NCI-H146 (cell line): ENCODE measurements at places on chromosomes 16 and 17.

DNA sequence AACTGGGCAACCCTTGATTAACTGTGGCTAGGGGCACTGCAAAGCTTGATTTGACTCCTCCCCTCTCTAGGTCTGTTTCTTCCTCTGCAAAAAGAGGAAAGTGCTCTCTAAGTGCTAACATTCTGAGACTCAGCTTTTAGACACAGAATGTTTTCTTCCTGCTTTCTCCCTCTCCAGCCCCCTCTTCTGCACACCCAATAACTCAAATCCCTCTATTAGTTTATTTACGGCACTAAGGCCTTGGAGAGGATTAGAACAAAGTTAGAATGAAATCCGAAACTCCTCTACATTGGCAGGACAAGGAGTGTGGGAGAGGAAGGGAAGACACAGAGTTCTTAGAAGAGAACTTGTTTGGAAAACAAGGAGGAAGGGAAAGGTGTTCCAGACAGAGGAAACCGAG is 3.3 kb upstream of the SBK1 start:
- DNase-seq = no peak

DNA sequence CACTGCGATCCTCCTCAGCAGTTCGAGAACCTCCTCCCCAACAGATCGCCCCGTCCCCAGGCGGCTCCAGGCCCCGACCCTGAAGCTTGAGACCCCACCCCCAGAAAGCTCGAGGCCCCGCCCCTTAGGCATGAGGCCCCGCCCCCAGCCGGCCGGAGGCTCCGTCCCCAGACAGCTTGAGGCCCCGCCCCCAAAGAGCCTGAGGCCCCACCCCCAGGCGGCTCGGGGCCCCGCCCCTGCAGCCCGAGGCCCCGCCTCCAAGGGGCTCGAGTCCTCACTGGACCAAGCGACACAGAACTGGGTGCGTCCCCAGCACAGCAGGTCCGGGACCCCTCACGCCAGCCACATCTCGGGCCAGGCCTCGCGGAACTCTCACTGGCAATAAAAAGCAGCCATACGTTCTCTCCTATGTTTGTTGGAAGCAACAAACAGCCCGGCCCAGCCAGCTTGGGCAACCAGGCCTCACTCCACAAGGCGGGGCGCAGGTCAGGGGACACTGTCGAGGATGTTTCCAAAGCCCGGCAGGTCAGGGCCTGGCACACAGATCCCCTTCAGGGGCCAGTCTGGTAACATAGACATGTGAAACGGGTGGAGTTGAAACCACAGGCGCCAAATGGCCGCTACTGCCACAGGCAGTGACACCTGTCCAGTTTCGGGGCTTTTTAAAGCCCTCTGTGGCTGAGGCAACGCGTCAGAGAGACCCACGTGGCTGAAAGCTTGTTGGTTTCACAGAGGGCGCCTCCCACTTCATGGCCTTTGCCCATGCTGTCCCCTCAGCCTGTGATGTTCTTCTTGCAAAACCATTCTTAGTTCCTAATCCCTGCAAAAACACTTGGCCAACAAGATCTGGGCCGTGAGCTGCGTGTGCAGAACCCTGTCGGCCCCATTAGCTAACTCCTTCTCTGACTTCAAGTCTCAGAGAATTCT is 224.2 kb downstream of the PARN start:
- DNase-seq = no peak

- DNase-seq = peak; percentile 65
Measured at GRCh38 chr17:38403491-38403890, 24.8 kb upstream of the ARHGAP23 start.

DNA sequence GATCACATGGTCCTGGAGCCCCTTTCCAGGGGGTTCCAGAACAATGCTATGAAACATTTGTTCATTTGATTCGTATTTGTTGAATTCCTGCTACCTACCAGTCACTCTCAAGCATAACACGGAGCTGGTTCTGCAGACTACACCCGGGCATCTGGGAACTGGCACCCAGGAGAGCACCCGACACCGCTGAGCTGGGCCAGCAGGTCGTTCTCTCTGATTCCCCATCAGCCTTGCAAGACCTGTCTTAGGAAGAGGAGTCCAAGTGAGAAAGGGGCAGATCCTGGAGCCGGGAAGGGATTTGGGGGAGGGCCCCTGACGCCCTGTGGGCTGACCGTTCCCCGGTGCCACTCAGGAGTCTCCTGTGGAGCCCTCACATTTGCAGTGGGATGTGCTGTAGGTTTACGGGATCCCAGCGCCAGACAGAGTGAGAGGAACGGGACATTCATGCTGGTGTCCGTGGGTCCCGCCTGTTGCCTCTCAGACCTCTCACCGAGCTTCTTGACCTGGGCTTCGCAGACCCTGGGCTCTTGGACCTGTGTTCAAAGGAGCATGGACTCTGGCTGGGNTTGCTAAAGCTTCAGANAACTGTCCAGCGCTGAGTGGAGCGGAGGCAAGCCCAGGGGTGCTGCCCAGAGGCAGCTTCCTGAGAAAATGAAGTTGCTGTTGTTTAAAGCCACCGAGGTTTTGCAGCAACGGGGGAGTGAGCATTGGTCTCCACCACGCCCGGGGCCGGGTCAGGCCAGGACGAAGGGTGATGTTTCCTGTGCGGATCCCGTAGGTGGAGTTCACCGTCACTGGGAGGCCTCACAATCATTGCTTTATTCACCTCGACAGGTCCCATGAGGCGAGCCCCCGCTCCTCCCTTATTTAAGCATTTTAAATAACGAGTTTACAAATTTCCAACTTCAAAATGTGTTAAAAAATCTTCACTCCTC is 49.2 kb downstream of the METRNL start:
- no peak for DNase-seq

DNA sequence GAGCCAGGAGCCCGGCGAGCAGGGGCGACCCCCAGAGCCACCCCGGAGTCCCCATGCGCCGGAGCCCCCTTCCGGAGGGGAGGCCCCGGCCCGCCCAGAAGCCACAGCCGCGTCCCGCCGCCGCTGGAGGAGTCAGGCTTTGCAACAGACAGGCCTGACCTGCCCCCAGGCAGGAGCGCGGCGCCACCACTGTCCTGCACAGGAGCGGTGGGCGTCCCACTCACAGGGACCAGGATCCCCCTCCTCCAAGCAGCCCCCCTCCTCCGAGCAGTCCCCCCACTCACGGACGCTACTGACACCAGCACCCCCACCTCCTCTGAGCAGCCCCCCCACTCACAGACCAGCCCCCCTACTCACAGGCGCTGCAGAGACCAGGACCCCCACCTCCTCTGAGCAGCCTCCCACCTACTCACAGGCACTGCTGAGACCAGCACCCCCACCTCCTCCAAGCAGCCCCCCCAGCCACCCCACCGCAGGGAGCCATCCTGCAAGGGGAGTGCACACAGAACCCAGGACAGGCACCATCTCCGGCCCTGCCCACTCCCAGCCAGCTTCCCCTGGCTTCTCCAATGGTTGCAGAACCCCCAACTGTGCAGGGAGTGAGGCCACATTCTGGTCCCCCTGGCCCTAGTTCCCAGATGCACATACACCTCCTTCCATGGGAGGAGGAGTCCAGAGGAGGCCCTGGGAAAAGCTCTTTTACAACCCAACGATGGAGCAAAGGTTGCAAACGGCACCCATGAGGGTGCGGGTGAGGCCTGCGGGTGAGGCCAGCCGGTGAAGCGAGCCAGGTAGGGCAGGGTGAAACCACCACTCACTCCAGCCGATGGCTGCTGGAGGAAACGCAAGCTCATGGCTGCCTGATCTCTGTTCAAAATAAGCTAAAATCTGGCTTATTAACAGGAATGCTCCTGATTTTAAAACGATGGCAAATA is 69.9 kb downstream of the ABR start:
- peak; percentile 59 for DNase-seq

- peak; percentile 5 for DNase-seq
Measured at GRCh38 chr17:59498530-59499307, 66.7 kb upstream of the DHX40 start.

GRCh38 chr16:72424757-72425156 is 252.8 kb upstream of the PMFBP1 start:
- no peak for DNase-seq

DNA sequence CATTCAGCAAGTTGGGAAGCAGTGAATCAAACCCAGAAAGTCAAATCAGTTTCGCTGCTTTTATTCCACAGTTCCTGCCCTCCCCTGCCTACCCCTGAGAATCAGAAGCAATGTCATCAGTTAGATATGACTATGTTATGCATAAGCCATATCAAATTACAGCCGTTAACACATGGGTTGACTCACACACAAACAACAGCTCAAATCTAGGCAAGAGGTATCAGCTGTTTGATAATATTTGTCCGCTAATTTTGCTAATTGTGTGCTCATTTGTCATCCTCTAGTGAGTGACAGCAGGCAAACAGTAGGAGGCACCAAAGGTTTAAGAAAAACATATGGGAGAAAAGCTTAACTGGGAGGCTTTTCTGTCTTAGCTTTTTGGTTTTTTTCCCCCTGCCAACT is 327.4 kb upstream of the CCL2 start:
- DNase-seq = peak; percentile 18

DNA sequence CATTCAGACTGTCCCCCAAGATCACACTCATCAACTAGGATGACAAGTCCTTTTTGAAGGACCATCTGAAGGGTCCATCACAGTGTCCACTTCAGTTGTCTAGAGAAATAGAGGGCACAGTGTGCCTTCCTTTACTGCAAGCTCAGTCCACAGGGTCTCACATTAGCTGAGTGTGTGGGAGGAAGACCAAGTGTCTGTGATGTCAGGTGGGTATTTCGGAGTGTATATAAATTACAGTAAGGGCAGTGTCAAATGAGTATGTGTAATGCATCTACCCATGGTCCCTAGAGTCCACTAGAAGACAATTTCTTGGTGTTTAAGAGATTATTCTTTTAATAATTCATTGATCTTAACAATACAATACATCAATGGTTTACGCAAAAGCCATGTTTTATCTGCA is 272.2 kb downstream of the CDH13 start:
- DNase-seq = no peak

- no peak for DNase-seq
Measured at GRCh38 chr17:17021194-17021863, 20.9 kb upstream of the MPRIP start.

- no peak for DNase-seq
Measured at GRCh38 chr16:81810894-81811538, 31.9 kb downstream of the PLCG2 start.

GRCh38 chr17:47831003-47831933 is at the start of the genes LRRC46 and MRPL10:
Gene LRRC46 (plus strand): TSS chr17:47831670. CDS start chr17:47831990, 320 bp downstream.
Gene MRPL10 (minus strand): TSS chr17:47831541. CDS start chr17:47831511, 30 bp downstream.
- peak; percentile 93 for DNase-seq

GRCh38 chr16:89602273-89602951 is 11.0 kb upstream of the DPEP1 start:
- peak; percentile 44 for DNase-seq

- DNase-seq = peak; percentile 52
Measured at GRCh38 chr17:64216338-64217248, 46.5 kb downstream of the TEX2 start.

- no peak for DNase-seq
Measured at GRCh38 chr16:84979516-84979915, 31.8 kb downstream of the ZDHHC7 start.
